ENCODE measurements at places on chromosomes 3 and 15.

DNA sequence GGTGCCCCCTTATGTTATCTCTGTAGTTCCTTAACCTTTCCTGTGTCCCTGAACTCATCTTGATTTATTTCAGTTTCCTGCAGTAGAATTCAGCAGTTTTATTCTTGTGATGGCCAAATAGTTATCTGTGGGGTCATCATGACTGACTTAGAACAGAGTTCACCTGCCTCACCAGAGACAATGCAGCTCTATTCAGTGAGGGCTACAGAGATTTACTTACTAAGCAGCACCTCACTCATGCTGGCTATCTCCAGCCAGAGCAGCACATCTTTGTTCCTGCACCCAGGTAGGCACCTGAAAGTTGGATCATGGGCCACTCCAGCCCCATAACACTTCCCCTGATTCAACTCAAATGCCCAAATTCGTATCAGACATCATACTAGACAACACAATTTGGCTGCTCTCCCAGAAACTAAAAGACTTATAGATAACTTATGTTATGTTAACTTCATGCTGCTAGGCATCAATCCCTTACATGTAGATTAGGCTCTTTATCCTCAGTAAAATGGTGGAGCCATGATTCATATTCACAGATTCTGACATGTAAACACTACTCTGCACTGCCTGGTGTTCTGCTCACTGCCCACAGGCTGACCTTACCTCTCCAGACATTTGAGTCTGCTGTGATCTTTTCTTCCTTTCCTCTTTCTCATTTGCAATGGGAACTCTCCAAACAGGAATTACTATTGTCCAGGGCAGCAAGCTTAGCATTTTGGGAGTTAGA, 9.3 kb upstream of the GOLGB1 start:
- DNase-seq = no peak

- no peak for DNase-seq
Measured at GRCh38 chr15:56677271-56677670, 56.0 kb downstream of the ZNF280D start.

GRCh38 chr15:99436542-99437314, 129.1 kb upstream of the MEF2A start:
- no peak for DNase-seq

GRCh38 chr15:86125775-86126174, 46.1 kb downstream of the AGBL1 start:
- no peak for DNase-seq

DNA sequence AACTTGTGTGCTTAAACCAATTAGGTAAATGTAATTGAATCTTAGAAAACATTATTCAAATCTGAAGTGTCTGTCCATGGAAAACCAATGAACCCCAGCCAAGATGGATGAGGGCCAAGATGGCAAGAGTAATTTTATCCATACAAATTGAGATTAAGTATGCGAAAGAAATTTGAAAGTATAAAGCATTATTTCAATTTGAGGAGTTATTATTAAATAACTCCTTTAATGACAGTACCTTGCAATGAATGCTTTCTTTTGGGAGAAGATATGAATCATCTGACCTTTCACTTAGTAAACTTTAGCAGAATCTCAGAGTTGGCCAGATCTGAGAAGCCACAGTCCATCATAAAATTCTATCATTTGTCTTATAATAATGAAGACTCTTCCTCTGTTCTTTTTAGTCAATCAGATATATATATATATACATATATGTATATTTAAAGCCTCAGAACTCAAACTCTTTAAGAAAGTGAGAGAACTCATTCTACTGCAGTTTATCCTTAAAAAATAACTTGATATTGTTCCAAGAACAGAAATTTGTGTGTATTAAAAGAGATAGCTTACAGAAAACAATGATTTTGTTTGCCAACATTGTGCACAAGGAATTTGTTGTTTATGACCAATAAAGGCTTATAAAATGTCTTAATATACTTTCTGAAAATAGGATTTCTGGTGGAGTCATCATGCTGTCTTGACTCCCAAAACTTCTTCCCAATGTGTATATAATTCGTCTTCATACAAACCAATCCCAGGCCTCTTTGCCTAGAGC, 434.8 kb upstream of the THBS1 start:
- no peak for DNase-seq
